ENCODE measurements at places on chromosomes 5 and 9.

- no peak for DNase-seq
Observed at GRCh38 chr5:174335682-174336364, 290.3 kb downstream of the NSG2 start.

DNA sequence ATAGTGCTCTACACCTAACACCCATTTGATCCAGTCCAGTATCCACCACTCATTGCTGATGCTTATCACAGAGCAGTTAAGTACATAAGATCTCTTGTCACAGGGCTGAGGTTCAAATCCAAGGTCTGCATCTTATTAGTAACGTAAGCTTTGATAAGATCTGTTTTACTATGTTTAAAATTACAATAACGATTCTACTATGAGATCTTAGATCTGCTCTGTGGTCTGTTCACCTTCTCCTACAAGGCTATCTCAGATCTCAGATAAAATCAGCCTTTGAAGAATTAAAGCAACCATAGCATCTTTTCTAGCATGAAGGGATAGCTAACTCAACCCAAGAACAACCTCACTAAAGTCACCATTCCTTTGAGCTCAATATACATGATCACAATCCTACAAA, 431.0 kb upstream of the RORB start:
- no peak for DNase-seq

DNA sequence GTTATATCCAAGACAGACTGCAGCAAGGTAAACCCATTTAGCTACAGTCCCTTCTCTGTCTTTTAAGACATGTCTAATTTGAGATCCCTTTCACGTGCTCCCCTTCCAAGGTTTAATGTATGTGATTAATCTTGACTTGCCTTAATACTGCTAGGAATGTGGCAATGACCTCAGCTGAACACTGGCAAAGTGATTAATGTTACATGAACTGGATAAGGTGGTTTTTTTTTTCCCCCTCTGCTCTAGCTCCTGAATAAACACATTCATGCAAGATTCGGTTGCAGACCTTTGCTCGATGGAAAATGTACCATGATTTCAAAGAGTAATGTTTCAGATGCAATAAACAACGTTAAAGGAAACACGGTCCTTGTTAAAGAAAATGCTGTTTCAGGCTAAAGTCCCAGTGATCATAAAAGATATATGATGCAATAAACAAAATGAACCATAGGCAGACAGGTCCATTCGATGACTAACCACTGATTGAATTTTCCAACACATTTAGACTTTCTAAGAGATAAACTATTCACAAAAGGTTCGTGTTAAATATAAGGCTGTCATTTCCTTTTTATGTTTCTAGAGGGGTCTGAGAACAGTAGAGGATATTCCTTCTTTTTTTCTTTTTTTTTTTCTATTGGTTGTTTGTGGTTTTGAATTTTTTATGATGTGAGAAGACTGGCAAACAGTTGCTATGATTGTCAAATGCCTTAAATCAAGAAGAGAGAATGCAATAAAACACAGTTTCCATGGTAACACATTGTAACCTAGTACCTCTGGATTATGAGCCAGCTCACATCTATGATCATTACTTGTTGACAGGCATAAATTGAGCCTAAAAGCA, 44.7 kb upstream of the ZNF608 start:
- no peak for DNase-seq

GRCh38 chr9:125652233-125652594, 54.8 kb downstream of the MAPKAP1 start:
- DNase-seq = no peak

DNA sequence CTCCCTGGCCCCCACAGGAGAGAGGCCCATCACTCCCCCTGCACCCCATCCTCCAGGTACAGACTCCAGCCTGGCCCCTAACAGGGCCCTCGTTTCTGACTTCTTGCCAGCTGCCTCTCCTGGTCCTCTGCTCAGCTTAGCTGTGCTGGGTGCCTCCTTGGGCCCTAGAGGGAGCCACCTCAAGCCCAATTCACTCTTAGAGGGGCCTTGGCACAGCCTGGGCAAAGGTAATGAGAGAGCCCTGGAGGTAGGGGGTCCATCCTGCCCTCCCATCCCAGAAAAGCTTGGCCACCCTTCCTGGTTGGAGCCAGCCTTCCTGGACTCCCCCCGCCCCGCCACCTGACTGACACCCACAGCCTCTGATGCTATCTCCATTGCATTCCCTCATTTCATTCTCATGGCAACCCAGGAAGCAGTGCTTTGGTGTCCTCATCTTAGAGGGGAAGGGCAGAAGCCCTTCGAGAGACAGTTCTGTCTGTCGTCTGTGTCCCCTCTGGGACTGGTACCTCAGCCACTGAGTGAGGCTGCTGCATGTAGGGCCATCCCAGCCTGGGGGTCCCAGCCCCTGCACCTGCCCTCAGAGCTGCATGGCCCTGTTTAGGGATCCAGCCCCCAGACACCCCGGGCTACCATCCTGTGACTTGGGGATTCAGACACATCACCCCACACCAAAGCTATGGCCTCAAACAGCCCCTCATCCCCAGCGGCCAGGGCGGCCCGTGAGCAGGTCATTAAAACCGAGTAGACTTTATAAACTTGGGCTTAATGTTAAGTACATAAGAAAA, 95.5 kb downstream of the BARX1 start:
- no peak for DNase-seq

DNA sequence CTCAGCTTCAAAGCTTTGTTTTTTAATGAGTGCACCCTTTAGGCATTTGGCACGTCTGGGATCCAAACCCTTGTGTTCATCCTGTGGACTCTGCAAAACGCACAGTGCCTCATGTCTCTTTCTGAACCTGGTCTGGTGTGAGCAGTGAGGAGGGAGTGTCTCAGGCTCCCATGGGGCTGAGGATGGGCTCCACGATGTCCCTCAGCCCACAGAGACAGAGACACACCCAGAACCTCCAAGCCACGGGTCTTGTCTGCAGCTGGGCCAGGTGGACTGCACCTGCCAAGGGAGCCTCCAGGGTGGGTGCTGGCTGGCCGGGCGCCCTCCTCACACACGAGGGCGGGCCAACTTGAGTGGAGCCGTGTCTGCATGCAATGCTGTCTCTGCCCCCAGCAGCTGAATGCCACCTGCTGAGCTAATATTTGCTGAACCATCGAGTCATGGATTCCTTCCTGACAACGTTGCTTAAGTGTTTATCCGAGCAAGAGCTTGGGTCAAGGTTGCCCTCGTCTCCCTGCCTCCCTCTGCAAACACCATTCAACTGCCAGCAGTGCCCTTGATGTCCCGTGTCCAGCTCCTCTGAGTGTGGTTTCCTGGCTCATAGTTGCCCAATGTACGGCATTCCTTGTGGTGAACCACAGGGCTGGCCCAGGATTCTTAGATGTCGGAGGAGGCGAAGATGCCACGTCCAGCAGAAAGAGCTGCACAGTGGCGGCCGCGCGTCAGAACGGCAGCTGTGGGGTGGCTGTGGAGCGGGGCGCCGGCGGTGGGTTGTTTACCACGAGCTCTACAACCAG, 31.4 kb upstream of the LPCAT1 start:
- no peak for DNase-seq

- DNase-seq = no peak
Observed at GRCh38 chr5:93623153-93623552, 40.1 kb downstream of the NR2F1 start.

DNA sequence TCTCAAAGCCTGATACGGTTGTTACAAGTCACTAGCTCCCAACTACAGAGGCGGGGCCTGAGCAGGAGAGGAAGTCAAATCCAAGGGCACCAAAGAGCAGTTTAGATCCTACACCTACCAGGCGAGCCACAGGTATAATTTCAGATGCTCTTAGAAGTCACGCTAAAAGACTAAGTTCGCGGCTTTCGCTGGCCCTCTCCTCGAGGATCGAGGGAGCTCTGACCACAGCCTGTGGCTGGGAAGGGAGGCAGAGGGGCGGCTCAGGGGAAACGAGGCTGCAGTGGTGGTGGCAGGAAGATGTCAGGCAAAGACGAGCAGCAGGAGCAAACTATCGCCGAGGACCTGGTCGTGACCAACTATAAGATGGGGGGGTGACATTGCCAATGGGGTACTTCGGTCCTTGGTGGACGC, 48.6 kb downstream of the SEMA4D start:
- no peak for DNase-seq

DNA sequence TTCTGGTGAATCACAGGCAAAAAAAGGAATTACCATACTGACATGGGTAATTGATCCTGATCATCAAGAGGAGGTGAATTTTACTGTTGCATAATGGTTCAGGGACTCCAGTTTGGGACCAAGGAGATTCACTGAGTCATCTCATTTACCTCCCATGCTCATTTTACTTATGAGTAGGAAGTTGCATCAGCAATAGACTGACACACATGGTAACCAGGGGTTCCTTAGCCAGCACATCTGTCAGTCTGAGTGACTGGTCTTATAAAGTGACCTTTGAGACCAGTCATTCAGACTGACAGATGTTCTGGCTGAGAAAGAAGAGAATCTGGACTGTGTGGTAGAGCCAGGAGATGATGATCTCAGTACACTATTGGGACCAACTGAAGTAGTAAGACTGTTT, 384.6 kb upstream of the CD180 start:
- DNase-seq = no peak

DNA sequence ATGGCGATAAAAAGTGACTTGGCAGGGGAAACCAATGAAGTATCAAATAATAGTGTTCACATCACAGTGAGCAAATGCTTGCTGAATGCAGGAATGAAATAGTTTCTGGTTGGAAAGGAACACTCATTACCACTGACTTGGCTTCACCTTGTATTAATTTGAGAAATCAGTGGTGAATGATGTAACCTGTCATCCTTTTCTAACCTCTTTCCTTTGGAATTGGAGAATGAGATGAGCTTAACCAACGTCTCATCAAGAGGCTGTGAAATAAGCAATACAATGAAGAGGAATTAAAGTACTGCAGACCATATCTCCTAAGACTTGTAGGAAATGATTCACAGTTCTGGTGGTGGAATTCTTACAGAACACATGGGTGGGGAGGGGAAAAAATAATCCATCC, 192.2 kb downstream of the DMAC1 start:
- no peak for DNase-seq

DNA sequence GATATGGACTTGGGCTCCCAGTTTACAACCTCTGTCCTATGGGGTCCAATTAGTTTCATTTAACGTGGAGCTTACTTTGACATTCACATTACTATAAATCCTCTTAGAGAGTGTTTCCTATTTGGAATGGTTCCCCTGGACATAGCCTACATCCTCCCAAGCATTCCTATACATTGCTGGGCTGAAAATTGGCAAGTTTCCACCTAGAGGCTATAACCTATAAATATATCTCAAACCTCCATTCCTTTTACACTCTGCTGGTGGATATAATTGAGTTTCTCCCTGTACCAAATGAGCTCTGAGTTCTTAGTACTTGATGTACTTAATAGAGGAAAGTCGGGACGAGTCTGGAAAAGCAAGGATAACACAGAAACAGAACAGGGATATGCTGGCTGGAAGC, 172.8 kb downstream of the ASTN2 start:
- DNase-seq = no peak

DNA sequence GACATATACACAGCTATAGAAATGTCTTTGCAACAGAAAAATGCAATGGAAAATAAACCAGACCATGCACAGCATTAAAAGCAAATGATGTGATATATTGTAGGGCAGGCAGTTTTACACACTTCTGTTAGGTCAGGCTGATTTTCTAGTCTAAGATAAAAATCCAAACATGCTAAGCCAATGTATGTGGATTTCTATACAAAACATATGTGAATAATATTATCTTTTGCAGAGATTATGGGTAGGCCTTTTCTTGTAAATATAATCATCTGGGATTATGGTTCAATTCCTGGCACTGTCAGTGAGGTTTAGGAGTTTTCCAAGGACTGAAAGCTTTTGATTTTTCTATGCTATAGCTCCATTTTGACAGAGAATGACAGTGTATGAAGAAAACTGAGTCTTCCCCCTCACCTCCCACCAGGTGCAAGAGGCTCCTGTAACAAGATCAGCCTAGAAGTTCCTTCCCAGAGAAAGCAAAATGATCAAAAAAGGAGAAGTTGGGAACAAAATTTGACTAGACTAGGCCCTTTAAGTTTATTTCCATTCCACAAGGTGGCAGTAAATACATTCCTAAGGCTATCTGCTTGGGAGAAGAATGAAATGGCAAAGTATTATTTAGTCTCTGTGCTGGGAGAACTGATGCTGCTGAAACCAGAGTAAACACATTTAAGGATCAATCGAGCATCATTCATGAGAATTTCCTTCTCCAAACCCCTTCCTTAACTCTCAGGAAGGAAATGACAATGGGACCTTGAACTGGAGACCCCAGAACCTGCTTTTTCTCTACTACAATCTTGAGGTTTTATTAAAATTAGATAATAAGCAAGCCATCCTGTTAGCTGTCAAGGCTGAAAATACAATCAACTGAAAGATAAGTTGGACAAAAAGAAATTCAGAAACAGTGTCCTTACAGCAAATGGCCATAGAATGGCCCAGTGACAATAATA, 133.0 kb upstream of the TUT7 start:
- no peak for DNase-seq

DNA sequence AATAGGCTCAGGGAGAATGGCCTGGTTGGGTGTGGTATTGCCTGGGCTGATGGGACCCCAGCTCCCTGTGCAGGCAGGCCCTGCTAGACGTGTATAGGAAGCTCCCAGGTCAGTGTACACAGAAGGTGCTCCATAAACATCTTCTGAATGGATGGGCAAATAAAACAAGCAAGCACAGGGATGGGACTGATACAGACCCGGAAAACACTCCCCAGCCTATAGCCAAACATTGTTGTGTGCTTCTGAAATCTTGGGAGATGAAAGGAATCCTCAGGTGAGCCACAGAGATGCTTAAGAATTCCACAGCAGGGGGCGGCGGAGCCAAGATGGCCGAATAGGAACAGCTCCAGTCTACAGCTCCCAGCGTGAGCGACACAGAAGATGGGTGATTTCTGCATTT, 151.8 kb downstream of the ENTREP1 start:
- DNase-seq = no peak

DNA sequence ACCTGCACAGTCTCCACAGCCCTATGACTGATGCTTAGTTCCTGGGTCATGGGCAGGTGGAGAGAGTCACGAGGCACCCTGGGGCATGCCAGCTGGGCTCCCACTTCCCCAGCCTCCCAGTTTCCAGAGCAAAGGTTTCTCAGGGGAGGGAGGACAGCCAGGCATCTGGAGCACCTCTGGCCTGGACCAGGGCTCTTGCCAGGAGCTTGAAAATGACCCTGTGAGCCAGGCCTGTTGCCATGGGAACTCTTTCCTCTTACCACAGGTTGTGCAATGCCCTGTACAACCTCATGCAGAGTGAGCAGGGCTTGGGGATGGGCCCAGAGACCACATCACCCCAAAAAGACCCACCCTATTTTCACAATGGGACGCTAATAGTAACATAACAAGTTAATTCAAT, 113.1 kb downstream of the PSD2 start:
- no peak for DNase-seq

GRCh38 chr5:158051036-158051435, 192.1 kb upstream of the CLINT1 start:
- DNase-seq = no peak

GRCh38 chr9:16267281-16268066, 603.0 kb downstream of the BNC2 start:
- DNase-seq = no peak

All from C1 segment of cervical spinal cord (tissue), 14 donors.